ENCODE measurements at places on chromosomes 13 and 19.

GRCh38 chr19:57648331-57649003 is 15.5 kb downstream of the ZNF211 start:
- DNase-seq: no peak

GRCh38 chr19:46412650-46413261 is 608 bp downstream of the CCDC8 start:
- no peak for DNase-seq

DNA sequence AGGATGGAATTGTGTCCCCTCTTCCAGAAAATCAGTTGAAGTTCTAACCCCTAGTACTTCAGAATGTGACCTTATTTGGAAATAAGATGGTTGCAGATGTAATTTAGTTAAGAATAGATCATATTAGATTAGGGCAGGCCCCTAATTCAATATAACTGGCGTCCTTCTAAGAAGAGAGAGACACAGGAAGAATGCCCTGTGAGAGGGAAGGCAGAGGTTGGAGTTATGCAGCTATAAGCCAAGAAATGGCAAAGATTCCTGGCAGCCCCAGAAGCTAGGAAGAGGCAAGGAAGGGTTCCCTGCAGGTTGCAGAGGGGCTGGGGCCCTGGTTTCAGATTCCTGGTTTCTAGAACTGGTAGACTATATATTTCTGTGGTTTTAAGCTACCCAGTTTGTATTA is 30.0 kb downstream of the HS6ST3 start:
- no peak for DNase-seq

GRCh38 chr19:7520131-7521051 is 2.0 kb upstream of the MCOLN1 start:
- DNase-seq: no peak

GRCh38 chr13:32840113-32840512 is 176.1 kb upstream of the KL start:
- no peak for DNase-seq

DNA sequence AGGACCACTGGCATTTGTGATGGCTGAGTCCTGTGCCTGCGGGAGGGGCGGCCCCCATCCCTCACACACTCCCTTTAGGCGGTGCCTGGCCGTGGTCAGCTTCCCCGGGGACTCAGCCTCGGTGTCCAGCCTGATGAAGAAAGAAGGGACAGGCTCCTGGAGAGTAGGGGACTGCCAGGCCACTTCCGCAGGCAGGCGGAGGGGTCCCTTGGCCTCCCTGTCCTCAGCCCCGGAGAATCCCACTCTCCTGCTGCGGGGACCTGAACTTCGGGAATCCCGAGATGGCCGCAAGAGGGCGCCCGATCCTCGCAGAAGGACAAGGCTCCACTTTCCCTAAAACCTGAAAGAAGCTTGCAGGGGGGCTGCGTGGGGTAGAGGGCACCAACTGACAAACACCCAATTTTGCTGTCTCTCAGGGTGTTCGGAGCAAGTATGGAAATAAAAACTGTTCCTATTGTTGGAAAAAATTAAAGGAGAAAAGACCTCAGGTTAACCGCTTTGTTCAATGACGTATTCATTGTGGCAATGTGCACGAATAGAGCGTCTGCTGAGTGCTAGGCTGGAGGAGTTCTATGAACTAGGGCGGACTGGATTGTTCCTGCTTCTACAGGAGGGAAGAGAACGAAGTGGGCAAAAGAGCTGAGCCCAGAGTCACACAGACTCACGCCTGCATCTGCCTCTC is 297.3 kb downstream of the ZNF536 start:
- DNase-seq: peak; percentile 80

- DNase-seq: no peak
Observed at GRCh38 chr13:51311957-51312520, 27.5 kb upstream of the SERPINE3 start.

Measured in omental fat pad (tissue), 4 donors.